ENCODE measurements at places on chromosomes 13 and 19.

- no peak for DNase-seq
Measured at GRCh38 chr13:34410678-34411077, 531.4 kb upstream of the NBEA start.

DNA sequence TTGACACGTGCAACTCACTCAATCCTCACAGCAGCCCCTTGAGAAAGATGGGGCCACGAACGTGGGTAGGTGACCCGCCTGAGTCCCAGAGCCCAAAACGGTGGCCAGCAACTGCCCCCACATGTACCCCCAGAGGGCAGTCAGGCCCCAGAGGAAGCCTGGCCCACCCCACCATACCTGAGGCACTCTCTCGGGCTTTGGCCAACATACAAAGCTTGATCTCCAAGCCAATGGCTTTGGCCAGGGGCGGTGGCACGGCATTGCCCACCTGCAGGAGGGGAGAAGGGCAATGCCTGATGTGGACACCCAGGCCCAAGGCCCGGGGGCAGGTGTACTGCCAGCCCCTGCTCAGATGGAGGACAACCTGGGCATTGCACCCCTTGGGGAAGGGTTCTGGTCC lies 14.3 kb upstream of the EIF3G start:
- no peak for DNase-seq

DNA sequence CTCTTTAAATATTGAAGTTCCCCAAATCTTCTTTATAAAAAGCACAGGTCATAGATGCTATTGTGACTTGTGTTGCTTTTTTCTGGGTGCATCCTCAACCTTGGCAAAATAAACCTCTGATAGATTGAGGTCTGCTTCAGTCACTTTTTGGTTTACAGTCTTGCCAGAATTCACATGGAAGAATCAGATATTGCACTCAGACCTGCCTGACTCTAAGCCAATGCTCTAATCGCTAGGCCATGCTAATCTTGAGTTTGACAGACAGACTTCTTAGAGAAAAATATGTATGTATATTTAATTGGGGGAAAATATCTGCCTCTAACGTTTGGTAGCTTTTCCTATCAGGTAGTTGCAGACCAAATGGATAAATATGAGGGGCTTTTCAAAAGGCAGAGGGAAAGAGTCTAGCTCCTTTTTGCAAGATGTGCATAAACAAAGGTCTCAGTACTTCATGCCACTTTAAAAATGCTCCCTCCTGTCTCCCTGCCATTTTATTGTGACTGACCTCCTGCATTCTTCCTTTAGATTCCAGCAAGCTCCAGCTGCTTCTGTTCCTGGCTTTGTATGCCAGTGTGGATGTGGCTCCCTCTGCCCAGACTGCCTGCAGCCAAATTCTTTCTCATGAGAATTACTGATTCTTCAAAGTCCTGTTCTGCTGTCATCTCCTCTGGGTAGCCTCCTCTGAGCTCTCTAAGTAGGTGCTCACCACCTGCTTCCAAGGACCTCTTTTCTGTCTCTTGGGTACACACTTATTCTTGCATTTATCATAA lies 42.4 kb upstream of the RFC3 start:
- DNase-seq, result no peak

GRCh38 chr19:35445826-35446593 lies 2.0 kb upstream of the FFAR2 start:
- peak; percentile 57 for DNase-seq

GRCh38 chr13:20550799-20551198 lies 16.2 kb upstream of the IFT88 start:
- no peak for DNase-seq

DNA sequence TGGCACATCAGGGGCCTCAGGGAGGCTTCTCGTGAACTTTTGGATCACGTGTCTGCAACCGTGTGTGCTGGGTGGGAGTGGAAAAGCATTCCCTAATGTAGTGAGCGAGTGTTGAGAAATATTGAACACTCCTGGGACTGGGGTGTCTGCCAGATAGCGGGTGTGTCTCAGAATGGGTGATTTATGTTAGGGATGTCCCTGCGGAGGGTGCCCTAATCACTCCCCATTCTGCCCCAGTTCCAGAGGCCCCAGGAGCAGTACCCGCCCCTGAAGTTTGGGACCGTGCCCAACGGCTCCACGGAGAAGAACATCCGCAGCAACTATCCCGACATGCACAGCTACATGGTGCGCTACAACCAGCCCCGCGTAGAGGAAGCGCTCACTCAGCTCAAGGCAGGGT lies 24.2 kb upstream of the GRWD1 start:
- DNase-seq, result no peak

GRCh38 chr13:44157606-44158005 lies 216.0 kb upstream of the SERP2 start:
- no peak for DNase-seq

- peak; percentile 35 for DNase-seq
Measured at GRCh38 chr13:44768239-44768638, 192.1 kb upstream of the TSC22D1 start.

- DNase-seq, result no peak
Measured at GRCh38 chr19:17718550-17718946, 732 bp upstream of the MAP1S start.

DNA sequence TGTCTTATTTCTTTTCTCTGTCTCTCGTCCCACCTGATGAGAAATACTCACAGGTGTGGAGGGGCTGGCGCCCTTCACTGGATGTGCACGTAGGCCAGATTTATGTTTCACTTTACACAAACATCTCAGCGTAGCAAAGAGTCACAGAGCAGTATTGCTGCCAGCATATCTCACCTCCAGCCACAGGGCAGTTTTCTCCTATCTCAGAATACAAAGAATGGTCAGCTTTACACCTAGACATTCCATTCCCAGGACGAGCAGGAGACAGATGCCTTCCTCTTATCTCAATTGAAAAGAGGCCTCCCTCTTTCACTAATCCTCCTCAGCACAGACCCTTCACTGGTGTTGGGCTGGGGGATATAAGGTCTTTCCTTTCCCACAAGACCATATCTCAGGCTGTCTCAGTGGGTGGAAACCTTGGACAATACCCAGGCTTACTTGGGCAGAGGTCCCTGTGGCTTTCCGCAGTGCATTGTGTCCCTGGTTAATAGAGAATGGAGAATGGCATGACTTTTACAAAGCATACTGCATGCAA lies 7.2 kb upstream of the ZNF611 start:
- no peak for DNase-seq

GRCh38 chr19:51327066-51328001 lies 14.6 kb downstream of the VSIG10L start:
- DNase-seq, result peak; percentile 44

DNA sequence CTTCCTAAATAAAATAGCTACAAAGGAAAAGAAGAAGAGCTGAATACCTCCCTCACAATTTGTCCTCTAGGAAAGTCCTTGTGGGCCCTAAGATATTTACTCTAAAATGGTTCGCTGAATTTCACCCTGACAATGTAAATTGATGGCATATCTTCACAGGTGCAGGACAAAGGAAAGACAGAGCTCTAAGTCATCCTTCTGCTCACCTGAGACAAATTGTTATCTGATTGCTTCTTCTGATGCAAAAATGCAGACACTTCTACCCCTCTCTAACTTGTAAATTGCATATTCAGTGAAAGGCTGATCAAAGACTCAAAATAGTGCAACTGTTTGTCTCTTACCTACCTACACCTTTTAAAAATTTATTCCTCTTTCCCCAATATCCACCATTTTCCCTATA lies 747.2 kb upstream of the PRR20A start:
- no peak for DNase-seq
